ENCODE measurements at places on chromosomes 2 and 18.

- no peak for DNase-seq
These were observed 2.7 kb upstream of the ERFE start for GRCh38 chr2:238155761-238156694.

DNA sequence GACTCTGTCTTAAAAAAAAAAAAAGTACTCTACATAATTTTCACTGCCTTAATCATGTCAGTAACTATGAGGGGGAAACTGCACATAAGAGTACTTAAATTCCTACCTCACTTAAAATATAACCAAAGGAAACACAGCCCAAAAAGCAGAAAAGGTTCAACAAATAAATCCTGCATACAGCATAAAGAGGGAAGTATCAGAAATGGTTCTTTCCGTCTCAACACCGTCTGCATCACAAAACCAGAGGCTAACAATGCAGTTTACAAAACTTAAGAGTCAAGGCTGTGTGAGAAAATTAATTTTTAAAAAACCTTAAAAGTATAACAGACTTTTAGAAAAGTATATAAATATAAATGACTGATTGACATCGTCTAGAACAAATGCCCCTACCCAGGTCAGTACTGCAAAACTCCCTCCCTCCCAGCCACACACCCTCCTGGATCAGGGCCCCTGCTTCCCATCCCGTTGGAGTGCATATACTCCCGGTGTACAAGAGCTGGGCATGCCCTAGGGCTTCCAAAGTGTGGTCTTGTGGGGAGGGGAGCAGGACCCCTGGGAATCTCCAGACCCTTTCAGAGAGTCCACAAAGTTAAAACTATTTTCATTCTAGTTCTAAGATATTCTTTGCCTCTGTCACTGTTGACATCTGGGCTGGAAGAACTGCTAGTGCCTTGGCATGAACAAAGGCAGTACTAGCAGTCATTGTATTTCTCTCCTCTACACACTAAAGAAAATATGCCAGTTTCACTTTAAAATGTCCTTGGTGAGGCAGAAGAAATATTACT lies 67.0 kb upstream of the SERTAD2 start:
- no peak for DNase-seq

DNA sequence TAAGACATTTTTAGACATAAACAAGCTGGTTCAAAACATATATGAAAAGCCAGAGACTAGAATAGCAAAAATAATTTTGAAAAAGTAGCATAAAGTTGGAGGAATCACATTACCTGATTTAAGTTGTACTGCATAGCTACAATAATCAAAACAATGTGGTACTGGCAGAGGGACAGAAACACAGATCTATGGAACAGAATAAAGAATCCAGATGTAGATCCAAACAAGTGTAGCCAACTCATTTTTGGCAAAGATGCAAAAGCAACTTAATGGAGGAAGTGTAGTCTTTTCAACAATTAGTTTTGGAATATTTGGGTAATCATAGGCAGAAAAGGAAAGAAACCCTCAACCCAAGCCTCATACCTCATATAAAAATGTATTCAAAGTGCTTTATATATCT lies 278.7 kb upstream of the ZNF521 start:
- DNase-seq: no peak

DNA sequence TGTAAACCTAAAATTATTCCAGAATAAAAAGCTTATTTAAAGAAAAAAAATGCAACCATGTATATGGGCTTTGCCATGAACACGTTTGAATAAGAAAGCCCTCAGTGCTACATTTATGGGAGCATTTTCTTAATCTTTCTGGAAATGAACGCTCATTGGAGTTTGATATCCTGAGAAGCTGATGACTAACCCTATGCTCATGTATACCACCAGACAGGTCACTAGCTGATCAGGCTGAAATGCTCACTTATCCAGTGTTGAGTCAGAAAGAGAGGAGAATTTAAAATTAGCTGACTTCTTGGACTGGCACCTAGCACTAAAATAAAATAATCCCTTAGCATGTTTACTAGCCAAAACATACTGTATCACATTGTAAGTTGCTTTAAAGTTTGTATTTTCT lies 254.9 kb upstream of the SIX3 start:
- DNase-seq: no peak

DNA sequence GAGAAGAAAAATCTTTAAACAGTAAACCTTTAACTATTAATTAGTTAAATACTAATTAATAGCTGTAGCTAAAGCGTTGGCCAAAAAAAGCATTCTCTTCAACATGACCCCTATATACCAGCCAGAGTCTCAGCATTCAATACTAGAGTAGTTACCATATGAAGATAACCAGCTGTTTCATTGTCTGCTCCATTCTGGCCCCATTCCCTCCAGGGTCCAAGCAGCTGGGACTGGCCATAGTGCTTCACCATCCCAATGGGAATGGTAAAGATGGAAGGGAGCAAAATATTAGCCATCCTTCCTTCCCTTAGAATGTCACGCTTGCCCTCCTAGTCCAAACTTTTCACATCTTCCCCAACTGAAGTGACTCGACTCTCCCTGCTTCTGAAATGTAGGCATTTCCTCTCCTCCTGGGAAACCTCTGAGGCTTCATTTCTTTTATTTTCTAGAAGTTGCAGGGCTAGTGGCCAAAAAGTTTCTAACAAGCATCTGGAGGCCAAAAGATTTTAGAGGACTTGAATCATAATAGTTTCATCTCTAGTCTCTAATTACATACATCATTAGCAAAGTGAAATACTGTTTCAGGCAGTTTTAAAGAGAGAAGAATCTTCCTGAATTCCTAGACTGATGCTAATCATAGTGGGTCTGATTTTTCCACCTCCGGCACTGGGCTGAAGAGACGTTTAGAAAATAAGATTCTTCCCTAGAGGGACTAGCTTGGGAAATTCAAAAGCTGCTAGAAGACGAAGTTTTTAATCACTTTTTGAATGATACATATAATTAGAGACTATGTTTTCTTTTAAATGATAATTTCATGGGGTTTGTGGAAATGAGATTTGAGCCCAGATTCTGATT lies 52.7 kb downstream of the CCDC68 start:
- no peak for DNase-seq

DNA sequence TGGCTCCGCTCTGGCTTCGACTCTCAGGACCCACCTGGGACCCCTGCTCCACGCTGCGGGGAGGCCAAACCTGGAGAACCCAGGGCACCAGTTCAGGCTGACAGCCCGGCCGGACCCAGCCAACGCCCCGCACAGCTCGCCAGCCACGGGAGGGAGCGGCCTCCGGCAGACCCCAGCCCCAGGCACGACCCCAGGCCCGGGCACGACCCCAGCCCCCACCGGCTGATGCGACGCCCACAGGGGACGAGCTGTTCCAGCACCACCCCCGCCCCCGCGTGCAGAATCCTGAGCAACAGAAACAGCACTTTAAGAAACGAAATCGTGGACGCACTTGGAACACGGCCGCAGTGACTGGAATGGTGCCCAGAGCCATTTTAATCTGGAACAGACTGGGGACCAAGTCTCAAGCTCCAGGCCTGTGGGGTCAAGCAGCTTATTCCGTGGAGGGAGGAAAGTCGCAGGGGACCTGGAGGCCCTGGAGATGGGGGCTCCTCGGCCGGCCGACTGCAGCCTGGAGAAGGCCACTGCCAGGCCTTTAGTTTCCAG lies 74.2 kb downstream of the MBP start:
- no peak for DNase-seq

GRCh38 chr18:23612434-23613090 lies 26.3 kb upstream of the NPC1 start:
- DNase-seq: no peak

- no peak for DNase-seq
These were observed 4.9 kb upstream of the SIX2 start for GRCh38 chr2:45014016-45014702.

- DNase-seq: no peak
These were observed at the start of gene HSBP1L1 for GRCh38 chr18:79964330-79965118. HSBP1L1 (plus strand) TSS chr18:79964643; CDS start chr18:79964736, 93 bp downstream.

- no peak for DNase-seq
These were observed 11.5 kb downstream of the GPR55 start for GRCh38 chr2:230913406-230914143.

- DNase-seq: no peak
These were observed 849 bp upstream of the CYP27C1 start for GRCh38 chr2:127220768-127221527.

DNA sequence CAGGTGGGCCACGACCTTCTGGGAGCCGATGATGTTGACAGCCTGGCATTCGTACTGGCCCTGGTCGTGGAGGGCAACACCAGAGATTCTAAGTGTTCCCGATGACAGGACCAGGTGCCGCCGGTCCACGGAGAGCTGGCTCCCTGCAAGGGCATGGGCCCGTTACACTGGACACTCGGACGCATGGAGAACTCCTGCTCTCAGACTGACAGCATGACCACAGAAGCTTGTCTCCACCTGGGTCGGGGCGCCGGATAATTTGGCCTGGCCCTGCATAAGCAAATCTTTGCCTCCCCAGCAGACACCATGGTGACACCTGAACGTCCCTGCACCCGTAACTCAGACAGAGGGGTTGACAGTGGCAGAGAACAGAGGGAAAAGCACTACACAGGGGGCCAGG lies 80.7 kb downstream of the PXDN start:
- DNase-seq: no peak

DNA sequence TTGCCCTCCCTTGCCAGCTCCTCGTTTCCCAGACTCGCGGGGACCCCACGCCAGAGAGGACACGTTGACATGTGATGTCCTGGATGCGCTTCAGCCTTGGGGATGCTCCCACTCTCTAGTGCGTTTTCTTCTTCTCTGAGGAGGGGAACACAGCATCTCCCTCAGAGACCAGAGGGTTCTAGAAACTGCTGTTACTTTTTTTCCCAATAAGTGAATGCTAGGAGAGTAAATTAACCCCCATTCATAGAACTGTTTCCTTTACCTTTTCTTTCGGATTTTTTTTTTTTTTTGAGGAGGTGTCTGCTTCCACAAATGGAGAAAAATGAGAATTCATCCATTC lies 370 bp upstream of the EFEMP1 start:
- DNase-seq: no peak
